Activated CD8-positive, alpha-beta T cell treated with anti-CD3 and anti-CD28 coated beads for 36 hours (primary cell): ENCODE measurements at places on chromosomes 4 and X.
A peak's percentile ranks its signal among the peaks of the same experiment; 100 is the strongest.

DNA sequence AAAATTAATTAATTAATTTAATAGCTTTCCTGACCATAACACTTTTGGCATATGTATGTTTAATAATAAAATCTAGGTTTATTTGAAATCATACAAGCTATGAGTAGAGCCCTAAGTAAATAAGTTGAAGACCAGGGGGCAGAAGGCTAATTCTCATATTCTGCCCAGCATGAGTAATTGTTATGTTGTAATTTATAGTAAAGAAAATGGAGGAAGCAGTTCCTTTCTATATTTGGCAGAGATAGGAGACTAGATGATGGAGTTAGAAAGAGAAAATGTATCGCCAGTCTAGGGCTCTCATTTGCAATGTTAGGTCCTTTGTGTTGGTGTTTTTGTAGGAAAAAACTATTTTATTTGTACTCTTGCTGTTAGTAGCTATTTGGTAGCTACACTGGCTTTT is 89.1 kb downstream of the FNIP2 start:
- DNase-seq: no peak

DNA sequence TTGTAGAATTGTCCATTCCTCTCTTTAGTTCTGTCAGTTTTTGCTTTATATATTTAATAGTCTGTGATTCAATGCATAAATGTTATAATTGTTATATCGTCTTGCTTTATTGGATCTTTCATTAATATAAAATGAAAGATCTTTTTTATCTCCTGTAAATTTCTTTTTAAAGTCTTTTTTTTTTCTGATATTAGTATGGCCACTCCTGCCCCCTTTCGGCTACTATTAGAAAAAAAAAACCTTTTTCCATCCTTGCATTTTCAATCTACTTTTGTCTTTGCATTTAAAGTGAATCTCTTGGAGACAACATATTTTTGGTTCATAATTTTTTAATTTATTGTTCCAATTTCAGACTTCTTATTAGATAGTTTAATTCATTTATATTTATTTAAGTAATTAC is 677.4 kb upstream of the NDST4 start:
- DNase-seq: no peak

DNA sequence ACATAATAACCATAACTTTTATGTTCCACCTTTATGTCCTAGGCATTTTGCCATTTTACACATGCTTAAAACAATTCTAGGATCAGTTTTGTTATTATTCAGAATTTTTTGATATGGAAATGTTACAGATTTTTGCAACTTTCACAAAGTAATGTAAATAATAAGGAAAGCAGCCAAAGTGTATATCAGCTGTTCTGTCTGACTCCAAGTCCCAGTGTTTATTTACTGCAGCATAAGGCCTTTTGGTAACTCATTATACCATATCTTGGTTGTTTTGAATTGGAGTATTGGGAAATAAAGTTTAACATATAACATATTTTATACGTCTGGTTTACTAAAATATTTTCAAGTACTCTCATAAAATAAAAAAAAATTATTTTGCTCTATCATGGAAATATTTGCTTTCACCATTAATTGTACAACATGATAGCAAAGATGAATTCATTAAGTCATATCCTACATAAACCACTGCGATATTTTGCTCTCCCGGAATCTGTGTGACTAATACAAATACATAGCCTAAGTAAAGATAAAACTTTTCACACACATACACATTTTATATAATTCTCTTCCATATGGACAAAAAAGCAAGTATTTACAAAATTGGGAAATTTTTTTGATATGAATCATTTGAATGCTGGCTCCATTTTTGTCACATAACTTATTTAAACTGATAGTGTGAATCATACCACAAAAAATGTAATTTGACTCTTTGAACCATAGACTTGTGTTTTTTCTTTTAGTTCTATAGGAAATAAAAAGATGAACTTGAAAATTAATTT is 399.0 kb downstream of the PABPC4L start:
- no peak for DNase-seq

DNA sequence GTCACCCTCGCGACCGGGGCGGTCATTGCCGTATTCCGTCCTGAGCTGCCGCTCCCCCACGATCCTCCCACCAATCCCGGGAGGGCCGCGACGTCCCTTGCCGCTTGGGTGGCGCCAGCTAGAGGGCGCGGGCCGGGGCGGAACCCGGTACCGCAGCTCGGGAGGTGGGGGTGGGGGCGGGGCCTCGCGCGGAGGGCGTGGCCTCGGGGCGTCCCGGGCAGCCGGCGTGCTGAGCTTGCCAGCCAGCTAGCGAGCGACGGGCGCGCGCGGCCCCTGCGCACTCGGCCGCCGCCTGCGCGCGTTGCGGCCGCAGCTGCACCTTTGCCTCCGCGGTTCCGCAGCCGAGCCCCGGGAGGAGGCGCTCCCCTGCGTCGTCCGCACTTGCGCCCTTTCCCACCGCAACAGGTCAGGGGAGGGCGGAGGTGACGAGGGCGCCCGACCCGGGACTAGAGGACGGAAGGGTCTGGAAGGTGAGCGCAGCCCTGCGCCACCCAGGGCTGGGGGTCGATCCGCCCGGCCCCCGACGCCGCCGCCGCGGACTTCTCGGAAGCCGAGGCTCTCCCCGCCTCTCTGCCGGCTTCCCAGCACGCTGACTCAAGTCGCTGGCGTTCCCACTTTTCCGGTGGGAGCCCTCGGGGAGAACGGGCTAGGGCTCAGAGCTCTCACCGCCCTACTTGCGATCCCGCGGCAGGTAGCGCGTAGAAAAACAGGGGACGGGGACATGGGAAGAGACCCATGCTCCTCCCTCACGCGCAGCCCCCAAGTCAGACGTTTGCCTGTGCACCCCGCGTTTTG is at the start of gene AFF1:
AFF1 (plus strand) TSS at position 241 of the 795 bp plus-strand sequence. CDS start 13,523 bp downstream, outside the sequence.
- peak; percentile 92 for DNase-seq

- DNase-seq: no peak
Observed at GRCh38 chr4:86788826-86789225, 60.4 kb downstream of the SLC10A6 start.

DNA sequence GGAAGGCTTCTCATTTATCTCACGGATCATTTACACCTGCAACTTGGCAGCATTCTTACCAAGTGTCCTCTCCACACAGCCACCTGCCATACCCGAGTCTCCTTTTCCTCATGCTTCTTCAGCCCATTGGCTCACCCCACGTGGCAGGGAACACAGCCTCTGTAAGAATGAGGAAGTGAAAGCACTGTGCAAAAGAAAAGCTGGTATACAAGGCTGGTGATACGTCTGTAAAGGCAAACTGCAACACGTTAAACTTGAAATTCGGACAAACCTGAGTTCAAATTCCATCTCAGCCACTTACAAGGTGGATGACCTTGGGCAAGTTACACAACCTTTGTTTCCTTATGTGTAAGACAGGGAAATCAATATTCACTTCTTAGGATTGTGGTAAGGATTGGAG is 164.0 kb upstream of the RASGEF1B start:
- no peak for DNase-seq

GRCh38 chrX:31039327-31039711 is 32.5 kb downstream of the FTHL17 start:
- DNase-seq: no peak

DNA sequence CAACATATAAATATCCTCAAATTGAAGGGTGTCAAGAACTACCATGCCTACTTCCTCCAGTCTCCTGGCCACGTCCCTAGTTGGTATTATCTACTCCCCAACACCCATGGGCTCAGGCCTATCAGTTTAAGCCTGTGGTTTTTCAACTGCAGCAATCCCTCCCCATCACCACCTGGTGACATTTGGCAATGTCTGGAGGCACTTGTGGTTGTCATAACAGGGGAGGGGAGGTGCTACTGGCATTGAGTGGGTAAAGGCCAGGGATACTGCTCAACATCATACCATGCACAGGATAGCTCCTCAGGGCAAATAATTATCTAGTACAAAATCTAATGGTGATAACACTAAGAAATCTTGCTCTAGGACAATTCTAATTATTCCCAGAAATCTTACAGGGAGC is 95.3 kb downstream of the COMMD8 start:
- no peak for DNase-seq

DNA sequence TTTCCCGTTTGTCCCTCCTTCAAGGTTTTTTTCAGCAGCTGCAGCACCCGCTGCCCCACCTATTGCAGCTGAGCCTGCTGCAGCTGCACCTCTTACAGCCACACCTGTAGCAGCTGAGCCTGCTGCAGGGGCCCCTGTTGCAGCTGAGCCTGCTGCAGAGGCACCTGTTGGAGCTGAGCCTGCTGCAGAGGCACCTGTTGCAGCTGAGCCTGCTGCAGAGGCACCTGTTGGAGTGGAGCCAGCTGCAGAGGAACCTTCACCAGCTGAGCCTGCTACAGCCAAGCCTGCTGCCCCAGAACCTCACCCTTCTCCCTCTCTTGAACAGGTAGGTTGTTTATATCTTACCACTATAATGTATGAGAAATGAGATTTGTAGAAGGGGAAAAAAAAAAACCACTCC is 4.5 kb downstream of the PRR27 start:
- DNase-seq: no peak

GRCh38 chr4:4831825-4832224 is 27.6 kb upstream of the MSX1 start:
- no peak for DNase-seq

DNA sequence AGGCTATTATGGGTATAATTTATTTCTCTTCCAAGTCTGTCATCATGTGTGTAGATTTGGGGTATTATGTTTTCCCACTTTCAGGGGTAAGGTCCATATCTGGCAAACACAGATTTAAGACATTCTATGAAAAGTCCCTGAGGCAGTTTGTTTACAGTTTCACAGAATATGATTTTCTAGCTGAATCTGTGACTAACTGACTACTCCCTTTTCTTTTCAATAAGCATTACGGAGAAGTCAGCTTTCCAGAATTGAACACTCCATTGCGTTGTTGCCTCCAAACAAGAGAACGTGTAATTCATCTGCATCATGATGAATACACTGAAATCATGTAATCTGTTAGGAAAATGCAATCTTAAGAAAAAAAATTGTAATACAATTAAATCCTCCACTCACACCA is 226.7 kb upstream of the SFRP2 start:
- no peak for DNase-seq

- DNase-seq: no peak
Observed at GRCh38 chrX:109927663-109928273, 75.1 kb upstream of the TMEM164 start.

DNA sequence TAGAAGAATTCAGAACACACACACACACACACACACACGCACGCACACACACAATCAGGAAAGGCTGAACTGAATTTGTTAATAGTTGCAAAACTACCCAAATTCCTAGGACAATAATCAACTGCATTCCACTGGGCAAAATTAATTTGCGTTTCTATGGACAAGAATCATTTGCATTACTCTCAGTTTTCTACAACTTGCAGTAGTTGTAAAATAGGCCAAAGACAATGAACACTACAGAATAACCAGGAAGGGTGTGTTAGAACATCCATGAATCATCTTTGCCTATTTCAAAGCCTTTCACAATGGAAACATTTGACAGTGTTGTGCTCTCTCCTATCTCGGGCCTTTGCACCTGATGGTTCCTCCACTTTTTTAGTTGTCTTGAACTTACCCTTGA is 77.1 kb upstream of the IGFBP7 start:
- DNase-seq: no peak

- DNase-seq: no peak
Observed at GRCh38 chr4:89894649-89895550, at the start of gene MMRN1. TSS of gene MMRN1 (plus strand) at chr4:89894854. CDS start at chr4:89894972, 118 bp downstream.

DNA sequence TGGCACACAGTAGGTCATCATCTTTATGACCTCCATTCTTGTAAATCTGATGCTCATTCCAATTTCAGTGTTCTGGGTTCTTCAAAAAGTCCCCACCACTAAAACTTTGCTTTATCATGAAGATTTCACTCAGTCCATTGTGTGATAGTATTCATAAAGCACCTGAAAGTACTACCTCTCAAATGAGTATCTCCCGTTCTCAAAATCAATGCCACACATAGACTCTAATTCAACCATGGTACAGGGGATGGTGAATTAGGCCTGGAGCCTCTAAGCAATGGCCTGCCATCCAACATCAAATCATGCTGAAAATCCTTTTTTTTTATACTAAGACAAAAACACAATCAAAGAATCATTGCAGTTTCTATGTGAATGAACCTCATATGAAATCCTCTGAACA is 19.4 kb upstream of the WAS start:
- no peak for DNase-seq

DNA sequence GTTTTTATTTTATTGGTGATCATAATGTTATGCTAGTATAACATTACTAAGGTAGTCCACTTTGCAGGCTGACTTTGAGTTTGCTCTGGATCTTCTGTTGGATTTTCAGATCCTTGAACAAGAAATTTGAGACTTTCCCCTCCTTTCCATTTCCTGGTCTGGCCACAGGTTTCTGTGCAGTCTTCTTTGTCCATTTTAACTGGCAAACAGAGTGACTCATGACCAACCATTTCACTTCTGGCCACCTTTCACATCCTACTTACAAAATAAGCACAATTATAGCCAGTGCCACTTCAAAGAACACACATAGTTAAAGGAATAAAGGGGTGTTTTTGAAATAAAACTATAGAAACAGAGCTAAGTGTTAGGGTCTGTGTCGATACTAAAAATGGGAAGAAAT is 8.4 kb downstream of the ANK2 start:
- no peak for DNase-seq

DNA sequence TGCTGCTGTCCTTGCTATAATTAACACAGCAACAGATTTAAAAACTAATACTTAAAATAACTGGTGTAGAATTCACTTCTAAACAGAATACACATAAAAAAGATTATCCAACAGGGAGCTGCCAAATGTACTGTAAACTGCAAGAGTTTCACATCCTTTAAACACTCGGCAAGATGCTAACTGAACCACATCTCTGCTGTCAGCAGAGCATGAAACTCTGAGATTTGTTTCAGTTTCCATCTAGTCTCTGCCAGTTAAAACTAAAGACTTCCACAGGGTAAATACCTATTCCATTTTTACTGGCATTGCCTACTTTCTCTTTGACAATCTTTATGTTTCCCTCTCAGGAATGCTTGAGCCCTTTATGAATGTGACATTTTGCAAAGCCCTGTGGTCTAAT is 127.7 kb downstream of the SLC7A11 start:
- DNase-seq: no peak

DNA sequence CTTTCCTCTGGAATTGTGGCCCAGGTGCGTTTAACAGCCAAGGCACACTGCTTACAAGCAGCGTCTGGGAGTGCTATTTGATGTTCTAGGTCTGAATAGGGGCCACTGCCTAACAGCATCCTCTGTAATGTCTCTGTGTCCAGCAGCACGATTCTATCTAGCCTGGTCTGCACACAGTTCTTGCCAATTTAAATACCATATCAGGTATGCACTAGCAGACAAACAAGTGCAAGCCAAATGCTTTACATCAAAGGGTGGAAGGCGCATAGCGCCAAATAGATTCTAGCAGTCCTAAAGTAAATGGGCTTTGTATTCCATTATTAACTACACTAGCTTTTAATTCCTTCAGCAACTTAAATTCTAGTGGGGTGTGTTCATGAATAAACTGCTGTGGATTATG is 15.8 kb upstream of the UGDH start:
- DNase-seq: no peak

DNA sequence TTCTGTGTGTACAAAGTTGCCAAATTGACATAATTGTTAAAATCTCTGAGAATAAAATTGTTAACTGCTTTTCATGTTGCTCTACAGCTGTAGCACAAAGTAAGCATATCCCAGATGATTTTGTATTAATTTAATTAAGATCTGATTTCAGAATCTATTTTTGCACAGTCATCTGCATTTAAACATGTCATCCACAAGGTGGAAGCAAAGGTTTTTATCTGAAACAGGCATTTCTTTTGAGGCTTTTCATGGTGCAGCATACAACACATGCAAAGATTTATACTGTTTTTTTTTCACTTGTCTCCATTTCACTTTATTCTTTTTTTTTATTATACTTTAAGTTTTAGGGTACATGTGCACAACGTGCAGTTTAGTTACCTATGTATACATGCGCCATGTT is 51.2 kb downstream of the GC start:
- no peak for DNase-seq
